ENCODE measurements at places on chromosomes 12 and 14.
A peak's percentile ranks its signal among the peaks of the same experiment; 100 is the strongest.

GRCh38 chr12:93707836-93708235, 30.7 kb downstream of the CRADD start:
- DNase-seq: no peak

- DNase-seq: no peak
Measured at GRCh38 chr14:36662258-36662542, 540 bp downstream of the PAX9 start.

- DNase-seq: no peak
Measured at GRCh38 chr12:106522708-106523107, 60.1 kb upstream of the RFX4 start.

DNA sequence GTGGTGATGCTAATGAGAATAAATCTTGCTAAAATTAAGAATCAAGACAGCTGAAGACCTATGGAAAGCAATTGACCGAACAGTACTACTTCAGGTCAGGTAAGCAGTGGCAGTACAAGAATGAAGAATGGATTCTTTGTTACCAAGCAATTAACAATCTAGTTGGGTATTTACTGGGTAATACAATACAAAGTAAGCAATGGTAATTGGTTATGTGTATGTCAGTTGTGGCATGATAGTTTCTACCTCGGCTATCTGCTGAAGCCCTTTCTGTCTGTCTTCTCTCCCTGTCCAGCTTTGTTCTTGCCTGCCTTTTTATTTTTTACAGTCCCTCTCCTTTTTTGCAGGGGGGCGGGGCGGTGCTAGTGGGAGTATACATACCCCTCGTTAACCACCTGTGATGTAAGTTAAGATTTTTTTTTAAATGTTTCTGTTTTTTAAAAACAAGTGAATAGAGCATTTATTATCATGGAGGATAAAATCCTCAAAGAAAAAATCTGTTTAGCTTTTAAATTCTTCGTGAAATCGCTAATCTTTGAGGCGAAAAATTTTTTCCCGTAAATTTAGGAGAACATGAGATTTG, 75.9 kb downstream of the RCOR1 start:
- DNase-seq: no peak

DNA sequence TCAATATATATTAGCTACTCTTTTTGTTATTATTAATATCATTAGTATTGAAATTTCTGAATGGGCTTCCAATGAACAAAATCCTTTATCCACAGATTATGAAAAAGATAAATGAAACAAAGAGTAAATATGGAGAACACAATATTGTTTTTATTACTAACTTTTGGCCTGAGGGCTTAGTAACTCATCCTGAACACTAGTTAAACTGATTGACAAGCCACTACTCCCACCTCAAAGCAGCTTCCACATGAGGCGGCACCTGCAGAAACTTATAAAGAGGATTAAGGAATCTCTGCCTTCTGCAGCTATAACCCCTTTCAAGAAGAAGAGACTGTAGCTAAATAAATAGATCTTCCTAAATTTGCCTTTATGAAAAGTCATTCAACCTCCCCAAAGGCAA, 187.6 kb upstream of the ALG10 start:
- DNase-seq: no peak

GRCh38 chr12:123948401-123948795, 24.2 kb downstream of the CCDC92 start:
- no peak for DNase-seq

- no peak for DNase-seq
Measured at GRCh38 chr12:46459861-46460545, 87.4 kb upstream of the SLC38A2 start.

DNA sequence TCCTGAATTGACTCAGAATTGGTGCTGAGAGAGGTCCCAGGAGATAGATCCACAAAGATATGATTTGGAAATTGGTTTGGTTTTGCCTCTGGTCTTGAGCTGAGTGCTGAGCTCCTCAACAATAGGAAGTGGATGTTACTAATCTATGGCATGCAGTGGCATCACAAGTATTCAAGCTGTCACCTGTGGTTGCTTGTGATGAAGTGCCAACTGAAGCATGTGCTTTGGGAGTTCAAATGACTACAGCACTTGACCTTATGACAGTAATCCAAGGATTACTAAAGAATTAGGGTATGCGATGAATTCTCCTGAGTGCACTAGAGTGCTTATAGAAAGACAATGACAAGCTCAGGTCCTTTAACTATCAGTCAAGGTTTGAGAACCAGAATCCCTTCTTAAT, 406.2 kb downstream of the NOVA1 start:
- no peak for DNase-seq

- no peak for DNase-seq
Measured at GRCh38 chr12:31009976-31010375, 63.7 kb upstream of the DDX11 start.

GRCh38 chr12:17060260-17060659, 454.3 kb upstream of the LMO3 start:
- DNase-seq: no peak

- DNase-seq: no peak
Measured at GRCh38 chr14:105455086-105455640, 19.5 kb upstream of the CRIP2 start.

DNA sequence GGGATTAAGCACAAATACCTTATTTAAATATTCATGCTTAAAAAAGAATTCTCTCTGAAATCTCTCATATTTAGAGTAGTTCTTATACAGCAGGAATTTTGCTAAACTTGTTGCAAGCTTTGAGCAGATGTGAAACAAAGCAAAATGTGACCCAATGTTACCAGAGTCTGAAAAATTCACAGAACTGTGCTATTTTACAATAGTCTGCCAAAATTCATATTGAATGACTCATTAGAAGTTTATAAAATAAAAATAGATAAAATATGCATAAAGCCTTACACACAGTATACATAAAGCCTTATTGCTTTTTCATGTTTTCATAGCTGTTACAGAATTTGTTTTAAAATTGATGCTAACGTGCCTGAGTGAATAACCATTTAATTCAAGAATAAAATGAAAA, 17.8 kb upstream of the RHOJ start:
- DNase-seq: no peak

GRCh38 chr12:124032265-124032886, 59.4 kb downstream of the ZNF664 start:
- DNase-seq: no peak

DNA sequence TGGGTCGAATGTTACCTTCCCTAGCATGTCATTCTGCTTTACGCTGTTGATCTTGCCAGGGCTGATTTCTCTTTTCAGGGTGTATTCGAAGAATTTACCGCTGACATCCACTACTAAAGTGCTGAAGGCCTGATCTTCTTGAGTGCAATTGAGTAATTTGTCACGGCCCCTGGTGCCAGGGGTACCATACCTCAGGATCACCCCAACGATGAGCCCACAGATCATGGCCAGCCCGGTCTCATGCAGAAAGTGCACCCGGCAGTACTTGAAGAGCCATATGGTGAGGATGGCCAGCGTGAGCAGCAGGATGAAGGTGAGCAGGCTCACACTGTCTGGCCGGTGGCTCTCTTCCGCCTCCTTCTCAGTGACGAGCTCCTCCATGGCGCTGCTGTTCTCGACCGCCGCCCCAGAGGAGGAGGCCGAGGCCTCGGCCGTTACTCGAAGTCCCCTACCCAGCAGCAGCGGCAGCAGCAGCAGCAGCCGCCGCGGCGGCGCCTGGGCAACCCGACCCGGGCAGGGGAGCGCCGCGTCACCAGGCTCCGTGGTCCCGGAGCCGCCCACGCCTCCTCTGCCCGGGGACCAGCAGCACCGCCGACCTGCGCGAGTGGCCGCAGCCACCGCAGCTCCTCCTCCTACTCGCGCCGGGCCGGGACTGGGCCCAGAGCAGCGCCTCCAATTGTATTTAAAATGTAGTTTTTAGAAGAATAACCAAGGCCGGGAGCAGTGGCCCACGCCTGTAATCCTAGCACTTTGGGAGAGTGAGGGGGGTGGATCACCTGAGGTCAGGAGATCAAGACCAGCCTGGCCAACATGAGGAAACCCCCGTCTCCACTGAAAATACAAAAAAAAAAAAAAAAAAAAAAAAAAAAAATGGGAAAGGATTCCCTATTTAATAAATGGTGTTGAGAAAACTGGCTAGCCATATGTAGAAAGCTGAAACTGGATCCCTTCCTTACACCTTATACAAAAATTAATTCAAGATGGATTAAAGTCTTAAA, 58.5 kb upstream of the TMPO start:
- no peak for DNase-seq

DNA sequence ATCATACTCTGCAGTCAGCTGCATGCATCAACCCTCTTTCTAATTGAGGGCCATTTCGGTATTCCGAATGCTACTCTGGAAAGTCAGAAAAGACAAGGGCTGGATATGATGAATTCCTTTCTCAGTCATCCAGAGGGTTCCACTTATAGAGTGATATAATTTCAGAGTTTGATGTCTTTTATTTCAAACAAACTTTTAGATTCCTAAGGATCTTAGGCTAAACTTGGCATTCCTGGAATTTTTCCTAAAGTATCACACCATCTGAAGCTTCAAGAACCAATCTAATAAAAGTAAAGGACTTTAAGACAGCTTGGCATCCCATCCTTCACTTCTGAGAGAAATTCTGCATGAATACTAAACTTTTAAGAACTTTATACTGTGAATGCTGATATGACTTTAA, 69.3 kb upstream of the KCNJ8 start:
- no peak for DNase-seq

GRCh38 chr12:49366096-49366651, 1.1 kb upstream of the SPATS2 start:
- DNase-seq: no peak

- peak; percentile 16 for DNase-seq
Measured at GRCh38 chr12:12439636-12440035, 82.8 kb downstream of the BORCS5 start.

GRCh38 chr12:133231001-133231400, 4.7 kb downstream of the ANHX start:
- DNase-seq: no peak

DNA sequence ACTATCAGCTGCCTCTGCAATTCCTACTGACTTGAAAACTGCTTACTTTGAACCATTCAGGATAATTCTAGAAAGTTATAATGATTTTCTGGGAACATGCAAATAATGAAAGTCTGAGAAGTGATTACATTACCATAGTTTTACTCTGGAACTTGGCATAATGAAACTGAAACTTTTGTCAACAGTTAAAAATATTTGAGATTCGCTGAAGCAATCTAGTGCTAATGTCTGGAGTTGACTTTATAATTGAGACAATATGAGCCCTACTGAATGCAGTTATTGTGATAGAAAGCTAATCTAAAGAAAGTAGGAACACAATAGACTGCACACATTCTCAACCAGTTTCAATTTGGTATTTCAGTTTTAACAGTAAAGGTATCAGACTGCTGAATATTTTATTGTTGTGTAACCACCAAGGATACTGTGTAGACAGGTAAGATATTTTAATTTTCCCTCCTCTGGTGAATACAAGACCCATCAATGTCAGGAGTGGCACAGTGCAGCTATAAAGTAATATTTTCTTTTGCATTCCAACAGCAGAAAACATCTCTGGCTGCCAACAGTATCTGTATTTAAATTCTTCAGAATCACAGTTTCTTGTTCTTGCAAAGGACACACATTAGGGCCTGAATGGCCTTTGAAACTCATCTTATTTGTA, 483.5 kb downstream of the ATP23 start:
- DNase-seq: no peak

- DNase-seq: no peak
Measured at GRCh38 chr12:110004598-110004997, 5.4 kb downstream of the ANKRD13A start.

DNA sequence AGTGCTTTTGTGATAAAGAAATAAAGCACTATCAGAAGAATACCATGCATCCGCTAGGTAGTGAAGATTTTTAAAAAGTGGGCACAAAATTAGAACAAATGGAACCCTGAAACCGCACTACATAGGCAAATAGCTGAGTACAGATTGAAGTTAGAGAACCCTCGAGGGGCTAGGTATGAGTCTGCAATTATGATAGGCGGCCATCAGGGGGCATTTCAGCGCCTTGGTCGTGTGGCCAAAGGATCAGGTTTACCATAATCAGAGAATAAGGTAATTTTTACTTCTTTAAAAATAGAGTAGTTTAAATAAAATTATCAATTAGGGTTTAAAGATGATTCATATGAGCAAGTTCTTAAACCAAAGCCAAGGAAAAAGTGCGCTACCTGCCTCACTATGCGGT, 129.8 kb downstream of the TMX1 start:
- DNase-seq: no peak

DNA sequence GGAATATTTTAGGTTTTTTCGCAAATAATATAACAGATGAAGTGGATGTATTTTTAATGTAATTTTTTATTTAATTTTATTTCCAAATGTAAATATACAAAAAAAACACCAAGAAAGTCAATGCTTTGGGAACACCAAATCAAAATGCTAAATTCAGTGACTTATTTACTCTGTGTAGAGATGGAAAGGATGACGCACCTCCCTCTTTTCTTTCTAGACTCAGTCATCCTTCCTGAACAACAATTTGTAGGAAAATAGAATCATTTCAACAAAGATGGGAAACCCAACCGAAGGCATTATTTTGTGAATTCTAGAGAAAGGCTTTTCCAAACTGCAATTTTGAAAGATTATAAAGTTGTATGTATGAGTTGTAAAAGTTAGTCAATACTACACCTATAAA, 57.7 kb downstream of the CCER1 start:
- no peak for DNase-seq

- no peak for DNase-seq
Measured at GRCh38 chr12:90331821-90332220, 623.2 kb downstream of the CCER1 start.

GRCh38 chr14:90572441-90573150, 175.8 kb downstream of the CALM1 start:
- no peak for DNase-seq

- no peak for DNase-seq
Measured at GRCh38 chr12:88063375-88063774, 34.2 kb upstream of the C12orf50 start.

- no peak for DNase-seq
Measured at GRCh38 chr14:74211945-74212580, 27.2 kb upstream of the VSX2 start.

- DNase-seq: no peak
Measured at GRCh38 chr14:63134801-63135200, 69.4 kb upstream of the RHOJ start.

- DNase-seq: no peak
Measured at GRCh38 chr14:21894003-21894897, 220.6 kb upstream of the OR4E1 start.

GRCh38 chr12:48216785-48217184, 13.7 kb upstream of the OR10AD1 start:
- no peak for DNase-seq

DNA sequence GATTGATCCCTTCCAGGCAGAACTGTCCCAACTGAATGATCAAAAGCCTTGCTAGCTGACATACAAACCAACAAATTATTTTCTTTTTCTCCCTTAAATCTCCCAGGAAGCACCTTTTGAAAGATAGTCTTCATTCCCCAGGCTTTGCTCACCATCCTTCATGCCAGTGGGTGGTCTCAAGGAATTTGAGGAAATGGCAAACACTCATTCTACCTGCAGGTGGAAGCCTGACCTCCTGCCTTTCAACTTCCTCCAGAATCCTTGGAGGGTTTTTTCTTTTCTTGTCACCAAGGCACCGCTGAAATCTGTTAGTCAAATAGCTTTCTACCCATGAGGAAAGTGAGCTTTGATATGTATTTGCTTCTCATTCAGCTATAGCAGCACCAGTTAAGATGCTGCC, 128.5 kb downstream of the WIF1 start:
- DNase-seq: no peak
